ENCODE measurements at places on chromosomes 3 and 15.

DNA sequence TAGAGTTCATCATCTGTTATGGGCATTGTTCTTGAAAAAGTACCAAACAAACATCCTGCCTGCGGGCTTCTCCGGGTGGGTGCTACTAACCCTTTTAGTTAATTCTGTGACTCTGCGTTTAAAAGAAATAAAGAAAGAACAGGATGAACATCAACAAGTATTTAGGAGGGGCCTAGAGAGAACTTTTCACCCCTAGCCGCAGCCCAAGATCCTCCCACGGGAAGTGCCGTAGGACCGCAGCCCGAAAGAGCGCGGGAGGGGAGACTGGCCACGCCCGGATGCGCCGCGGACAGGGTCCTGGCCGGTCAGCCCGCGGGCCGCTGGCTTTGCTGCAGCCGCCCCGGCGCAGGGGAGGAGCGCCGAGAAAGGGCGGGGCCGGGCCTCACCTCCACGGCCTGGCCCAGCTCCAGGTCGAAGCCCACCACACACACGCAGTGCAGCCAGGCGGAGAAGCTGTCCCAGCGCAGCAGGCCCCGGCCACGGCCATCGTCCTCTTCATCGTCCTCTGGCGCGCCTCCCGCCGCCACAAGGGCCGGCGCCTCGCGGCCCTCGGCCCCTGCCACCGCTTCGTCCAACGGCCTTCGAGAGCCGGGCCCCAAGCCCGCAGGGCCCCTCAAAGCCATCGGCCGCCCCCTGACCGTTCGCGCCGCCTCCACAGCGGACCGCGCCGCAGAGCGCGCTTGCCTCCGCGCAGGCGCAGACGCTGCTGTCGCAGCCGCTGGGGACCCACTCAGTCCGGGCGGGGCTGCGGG is at the start of gene DENND6A:
Gene DENND6A, minus strand, starts transcription at position 682 of the 752 bp plus-strand sequence. Its CDS starts 59 bp downstream, at position 623.
- peak; percentile 72 for DNase-seq

DNA sequence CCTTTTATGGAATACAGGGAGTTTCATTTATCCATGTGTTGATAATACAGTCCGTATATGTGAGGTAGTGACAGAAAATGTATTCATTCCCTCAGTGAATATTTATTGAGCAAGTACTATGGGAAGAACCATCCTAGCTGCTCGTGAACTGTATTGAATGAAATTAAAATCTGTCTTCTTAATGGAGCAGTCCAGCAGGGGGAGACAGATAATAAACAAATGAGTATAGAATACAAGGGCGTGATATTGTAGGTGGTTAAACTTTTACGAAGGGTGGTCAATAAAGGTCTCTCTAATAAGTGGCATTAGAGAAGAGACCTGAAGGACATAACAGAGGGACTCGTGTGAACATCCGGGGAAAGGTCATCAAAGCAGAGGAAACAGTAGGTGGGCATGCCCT is 62.7 kb upstream of the OSTN start:
- no peak for DNase-seq

- peak; percentile 59 for DNase-seq
Measured at GRCh38 chr15:65338366-65338765, 33.9 kb downstream of the RNU5B-1 start.

DNA sequence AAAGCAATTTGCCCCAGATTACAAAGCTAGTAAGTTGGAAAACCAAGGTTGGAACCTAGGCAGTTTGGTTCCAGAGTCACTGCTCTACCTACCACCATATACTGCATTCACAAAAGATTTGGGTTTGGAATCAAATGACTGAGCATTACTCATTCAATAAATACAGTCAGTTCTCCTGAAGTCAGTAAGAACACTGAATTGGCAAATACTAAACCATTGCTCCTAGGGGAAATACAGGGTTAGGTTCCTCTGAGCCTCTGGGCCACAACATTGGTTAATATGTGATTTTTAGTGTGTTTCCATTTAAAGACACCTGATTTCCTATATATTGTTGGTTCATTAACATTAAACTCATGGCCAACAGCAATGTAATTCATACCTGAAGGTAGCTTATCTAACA is 2.1 kb upstream of the EIF5A2 start:
- no peak for DNase-seq

DNA sequence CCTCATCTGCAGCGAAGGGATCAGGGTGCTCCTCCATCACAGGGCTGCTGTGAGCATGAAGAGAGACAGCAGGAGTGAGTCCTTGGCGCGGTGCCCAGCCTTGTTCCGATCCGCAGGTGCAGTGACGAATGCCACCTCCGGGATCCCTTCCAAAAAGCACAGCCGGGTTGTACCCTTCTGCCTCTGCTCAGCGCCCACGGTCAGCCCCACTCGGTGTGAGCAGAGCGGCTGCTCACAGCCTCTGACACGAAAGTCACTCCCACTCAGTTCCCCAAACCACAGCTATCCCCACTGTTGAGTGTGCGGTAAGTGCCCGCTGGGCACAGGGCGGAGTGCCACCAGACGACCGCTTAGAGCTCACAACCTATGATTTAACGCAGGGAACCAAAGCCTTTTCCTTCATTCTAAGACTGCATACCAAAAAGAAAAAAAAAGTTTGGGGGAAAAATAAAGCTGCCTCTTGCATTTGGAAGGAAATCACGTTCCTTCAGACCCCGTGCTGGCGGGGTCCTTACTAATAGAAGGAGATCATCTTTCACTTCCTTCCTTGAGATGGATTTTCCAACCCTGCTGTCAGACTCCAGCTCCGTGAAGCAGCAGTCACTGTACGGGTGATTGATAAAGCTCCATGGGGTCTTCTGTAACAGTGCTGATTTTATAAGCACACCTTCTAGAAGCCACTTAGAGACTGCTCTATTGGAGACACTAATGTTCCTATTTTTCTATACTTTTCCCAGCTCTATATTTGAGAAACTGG is 34.7 kb upstream of the TUBGCP5 start:
- peak; percentile 19 for DNase-seq

DNA sequence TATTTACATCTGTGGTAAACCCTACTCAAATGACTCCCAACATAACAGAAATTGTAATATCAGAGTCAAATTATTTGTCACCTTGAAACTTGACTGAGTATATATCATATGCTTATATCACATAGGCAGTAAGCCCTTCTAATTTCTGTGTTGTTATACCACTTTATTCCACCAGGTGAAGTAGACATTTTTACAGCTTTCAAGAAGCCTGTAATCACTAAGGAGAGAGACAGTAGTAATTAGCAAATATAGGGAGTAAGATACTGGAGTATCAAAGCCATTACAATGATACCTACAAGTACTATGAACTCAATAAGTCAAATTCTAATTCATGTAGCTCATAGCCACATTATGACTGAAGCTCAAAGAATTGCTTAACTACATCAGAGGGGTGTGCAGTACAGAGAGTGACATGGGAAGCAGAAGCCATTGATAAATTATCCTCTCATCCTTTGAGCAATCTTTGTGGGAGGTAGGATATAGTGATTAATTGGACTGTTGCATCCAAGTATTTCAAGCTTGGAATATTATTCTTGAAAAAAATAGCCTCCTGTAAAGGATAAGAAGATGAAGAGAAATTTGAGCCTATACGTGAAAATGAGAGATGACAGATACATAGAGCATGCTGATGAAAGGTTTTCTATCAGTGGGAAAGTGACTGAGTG is 1005.9 kb downstream of the ZPLD1 start:
- DNase-seq = no peak

GRCh38 chr3:187836823-187837770 is 91.8 kb upstream of the BCL6 start:
- no peak for DNase-seq
